ENCODE measurements at places on chromosomes 11 and 22.

- DNase-seq = no peak
Observed at GRCh38 chr22:41217553-41218157, 12.5 kb downstream of the L3MBTL2 start.

- no peak for DNase-seq
Observed at GRCh38 chr11:72760539-72761405, 8.6 kb upstream of the ARAP1 start.

- no peak for DNase-seq
Observed at GRCh38 chr22:37982938-37983859, 1.2 kb downstream of the SOX10 start.

DNA sequence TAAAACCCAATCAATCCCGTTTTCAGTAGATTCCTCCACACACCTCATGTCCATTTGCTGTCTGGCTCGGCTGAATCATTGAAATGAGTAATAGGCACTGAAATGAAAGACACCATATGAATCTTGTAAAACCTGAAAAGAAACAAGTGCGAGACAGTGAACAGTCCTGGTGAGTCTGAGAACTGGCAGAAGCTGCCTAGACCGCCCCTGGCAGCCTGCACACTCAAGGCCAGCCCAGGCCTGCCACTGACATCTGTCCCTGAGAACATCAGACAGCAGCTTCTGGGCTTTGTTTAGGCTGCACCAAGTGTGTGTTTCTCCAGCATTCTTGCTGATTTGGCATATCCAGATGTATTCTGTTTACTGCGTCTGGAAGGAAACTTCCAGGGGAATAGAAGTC is 44.8 kb downstream of the ENDOD1 start:
- DNase-seq = no peak

- DNase-seq = no peak
Observed at GRCh38 chr22:44574057-44574639, 76.1 kb upstream of the RTL6 start.

DNA sequence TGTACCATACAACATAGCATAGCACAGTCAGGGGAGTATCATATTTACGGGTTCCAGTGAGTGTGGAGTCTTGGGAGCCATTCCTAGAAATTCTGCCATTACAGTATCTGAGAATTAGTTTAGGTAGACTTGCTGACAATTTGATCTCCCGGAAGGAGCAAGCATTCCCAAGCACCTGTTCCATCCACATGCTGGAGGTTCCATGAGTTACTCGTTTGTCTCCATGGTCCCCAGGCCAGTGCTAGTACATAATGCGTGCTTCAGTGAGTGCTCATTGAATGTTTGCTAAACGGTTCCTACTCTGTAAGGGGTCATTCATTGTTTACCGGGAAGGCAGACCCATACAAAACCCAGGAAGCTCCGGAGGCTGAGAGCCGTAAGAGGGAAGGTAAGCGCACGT is 27.4 kb upstream of the MYOD1 start:
- DNase-seq = no peak

DNA sequence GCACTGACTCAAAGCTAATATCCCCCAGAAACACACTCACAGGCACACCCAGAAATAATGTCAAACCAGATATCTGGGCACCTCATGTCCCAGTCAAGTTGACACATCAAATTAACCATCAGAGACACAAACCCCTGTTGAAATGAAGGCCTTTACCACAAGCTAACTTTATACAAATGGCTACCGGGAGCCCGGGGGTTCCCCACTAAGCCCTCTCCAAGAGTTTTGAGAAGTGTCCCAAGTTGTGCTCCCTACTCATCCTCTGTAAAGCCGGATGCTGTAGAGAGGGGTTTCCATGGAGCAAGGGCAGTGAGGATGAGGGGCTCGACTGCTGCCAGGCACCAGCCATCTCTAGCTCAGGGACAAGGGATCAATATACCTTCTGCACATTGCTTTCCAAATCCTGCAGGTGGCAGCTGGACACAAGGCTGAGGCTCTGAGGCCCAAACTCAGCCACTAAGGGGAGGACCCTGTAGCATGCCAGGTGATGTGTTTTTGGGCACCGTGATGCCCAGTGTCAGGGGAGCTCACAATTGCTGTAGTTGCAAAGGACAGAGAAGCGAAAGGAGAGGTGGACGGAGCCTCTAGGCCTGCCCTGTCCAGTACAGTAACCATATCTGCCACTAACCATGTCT is 145.7 kb downstream of the TTC17 start:
- DNase-seq = no peak

DNA sequence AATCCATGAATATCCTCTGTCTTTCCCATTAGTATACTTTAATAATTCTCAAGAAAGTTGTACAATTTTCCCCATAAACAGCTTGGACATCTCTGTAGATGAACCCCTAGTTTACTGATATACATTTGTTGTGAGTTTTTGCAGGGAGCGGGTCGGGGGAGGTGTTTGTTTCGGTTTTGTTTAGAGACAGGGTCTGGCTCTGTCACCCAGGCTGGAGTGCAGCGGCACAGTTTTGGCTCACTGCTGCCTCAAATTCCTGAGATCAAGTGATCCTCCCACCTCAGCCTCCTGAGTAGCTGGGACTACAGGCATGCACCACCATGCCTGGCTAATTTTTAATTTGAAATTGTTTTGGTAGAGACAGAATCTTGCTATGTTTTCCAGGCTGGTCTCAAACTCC is 57.6 kb downstream of the IGLL5 start:
- no peak for DNase-seq

DNA sequence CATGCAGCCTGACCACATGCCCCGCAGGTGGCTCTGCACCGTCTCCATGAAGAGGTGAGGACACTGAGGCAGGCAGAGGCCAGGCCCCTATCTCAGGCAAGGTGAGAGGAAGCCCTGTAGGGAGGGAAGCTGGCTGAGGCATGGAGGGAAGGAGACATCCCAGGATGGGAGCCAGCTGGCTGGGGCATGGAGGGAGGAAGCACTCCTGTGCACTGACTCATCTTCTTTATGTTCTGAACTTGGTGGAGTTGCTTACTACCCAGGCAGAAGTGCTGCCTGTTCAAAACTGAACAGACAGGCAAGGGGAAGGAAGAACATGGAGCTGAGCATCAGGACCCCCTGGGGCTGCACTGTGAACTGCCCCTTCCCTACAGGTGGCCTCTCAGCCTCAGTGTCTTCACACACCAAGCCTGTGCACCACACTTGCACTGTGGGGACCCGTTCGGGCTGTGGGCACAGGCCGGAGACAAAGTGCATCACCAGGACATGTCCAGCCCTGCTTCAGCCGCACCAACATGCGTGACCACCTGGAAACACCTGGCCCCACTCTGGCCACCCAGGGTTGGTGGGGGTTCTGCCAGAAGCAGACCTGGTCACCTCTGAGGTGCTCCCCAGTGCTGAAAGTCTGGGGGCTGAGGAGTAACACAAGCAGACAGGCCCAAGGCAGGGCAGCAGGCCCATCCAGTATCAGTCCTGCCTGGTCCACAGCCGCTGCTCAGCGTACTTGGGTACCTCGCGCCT is 55.5 kb downstream of the DGCR2 start:
- no peak for DNase-seq

GRCh38 chr11:111694851-111695250 is 71.3 kb downstream of the PPP2R1B start:
- no peak for DNase-seq

- no peak for DNase-seq
Observed at GRCh38 chr11:61616434-61616833, 35.6 kb upstream of the SYT7 start.

DNA sequence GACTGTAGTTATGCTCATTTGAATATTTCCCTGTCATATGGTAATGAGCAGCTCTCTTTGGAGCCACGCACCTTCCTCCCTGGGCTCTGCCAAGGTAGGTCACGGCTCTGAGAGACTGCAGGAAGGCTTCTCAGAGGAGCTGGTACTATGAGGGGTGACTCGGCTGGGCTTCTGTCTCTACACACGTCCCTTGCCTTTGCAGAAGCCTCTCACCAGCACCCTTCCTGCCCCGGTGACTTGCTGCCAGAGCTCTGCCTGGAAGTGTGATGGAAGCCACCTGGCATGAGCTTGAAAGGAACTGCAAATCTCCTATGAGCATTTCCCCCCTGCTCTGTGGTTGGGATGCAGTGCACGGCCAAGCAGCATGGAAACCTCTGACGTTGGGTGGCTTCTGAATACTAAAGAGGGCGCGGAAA is 74.2 kb downstream of the KIRREL3 start:
- DNase-seq = no peak

DNA sequence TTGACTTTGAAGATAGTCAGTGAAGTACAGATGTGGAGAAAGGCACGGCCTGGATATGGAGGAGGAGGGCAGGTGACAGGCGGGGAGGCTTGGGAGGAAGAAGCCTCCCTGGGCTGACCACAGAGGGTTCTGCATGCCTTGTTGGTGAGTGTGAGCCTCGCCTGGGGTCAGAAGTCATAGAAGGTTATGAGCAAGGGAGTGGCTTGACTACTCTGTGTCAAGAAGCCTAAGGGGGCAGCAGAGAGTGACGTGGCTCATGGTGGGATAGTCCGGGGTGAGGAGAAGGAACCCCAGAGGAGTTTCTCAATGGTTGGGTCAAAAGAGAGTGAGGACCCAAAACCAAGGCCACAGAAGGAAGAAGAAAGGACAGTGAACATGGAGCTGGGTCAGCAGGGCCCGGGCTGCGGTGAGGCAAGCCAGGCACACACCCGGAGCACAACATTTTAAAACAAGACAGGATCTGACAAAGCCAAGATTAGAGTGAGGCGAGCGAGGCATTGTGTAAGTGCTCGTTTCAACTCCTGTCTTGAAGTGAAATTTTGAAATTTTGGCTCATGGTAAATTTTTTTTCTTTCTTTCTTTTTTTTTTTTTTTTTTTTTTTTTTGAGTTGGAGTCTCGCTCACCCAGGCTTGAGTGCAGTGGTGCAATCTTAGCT is 31.9 kb downstream of the PDGFB start:
- DNase-seq = no peak

GRCh38 chr11:122808478-122808869 is 29.8 kb upstream of the CRTAM start:
- peak; percentile 2 for DNase-seq

DNA sequence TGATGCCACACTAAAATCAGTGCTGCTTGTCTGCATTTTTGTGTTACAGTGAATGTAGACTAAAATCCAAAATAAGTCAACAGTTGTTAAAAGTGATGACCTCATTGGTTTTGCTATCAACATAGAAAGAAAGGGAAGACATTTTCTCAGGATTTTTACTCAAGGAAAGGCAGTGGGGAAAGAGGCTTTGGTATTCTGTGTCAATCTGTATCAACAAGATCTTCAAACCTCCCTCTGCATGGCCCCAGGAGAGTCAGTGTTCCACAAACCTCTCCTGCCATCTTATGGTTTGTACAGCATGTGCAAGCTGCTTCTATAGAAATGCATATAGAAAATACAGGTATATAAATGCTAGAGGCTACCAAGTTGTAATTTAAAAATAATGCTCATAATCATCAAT is 13.8 kb upstream of the OR51M1 start:
- DNase-seq = no peak

DNA sequence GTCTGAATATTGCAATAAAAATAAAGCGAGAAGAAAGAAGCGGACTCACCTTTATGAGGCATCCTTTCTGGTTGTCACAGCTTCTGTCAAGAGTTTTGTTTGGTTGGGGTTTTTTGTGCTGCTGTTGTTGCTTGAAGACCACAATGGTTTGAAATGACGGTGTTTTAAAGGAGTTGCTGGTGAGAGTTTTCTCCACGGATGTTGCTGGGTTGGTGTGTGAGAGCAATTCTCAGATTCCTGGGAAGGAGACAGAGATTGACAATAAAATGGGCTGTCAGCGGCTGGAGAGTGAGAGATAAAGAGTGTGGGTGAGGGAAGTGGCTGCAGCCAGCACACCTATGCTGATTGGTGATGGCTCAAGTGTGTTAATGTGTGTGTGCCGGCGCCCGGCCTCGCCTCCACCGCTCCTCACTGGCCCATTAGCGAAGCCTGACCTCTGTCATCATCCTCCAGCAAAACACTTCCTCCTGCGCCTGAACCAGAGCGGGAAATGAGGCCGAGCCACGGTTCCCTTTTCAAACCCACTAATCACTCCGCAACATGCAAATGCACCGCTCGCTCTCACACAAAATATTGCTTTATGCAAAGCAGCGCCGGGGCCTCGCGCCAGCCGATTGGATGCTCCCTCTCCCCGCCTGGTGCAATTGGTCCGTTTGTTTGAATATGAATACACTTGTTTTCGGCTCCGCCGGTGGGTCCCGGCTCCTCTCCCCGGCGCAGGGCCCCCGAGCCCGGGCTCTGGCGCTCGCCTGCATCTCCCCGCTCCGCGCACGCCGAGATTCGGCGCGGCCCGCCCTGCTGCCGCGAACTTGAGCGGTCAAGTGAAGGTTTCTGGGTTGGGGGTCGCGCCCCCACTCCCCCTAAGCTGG is at the start of gene PAX6:
Gene PAX6, minus strand, starts transcription at position 544 of the 869 bp plus-strand sequence. CDS start 4,911 bp downstream, outside the sequence.
- no peak for DNase-seq

GRCh38 chr22:17994424-17995108 is 29.8 kb downstream of the MICAL3 start:
- DNase-seq = no peak

- DNase-seq = no peak
Observed at GRCh38 chr11:85672105-85672902, 7.4 kb upstream of the CREBZF start.

- no peak for DNase-seq
Observed at GRCh38 chr11:6469599-6469998, 4.1 kb downstream of the TRIM3 start.

All from stimulated activated CD8-positive, alpha-beta memory T cell treated with anti-CD3 and anti-CD28 coated beads, Interleukin-7, amount 100 ng/mL, for 48 hours (primary cell).